ENCODE measurements at places on chromosomes 2 and 18.

- DNase-seq = no peak
Observed at GRCh38 chr2:48712151-48712550, 43.4 kb downstream of the LHCGR start.

DNA sequence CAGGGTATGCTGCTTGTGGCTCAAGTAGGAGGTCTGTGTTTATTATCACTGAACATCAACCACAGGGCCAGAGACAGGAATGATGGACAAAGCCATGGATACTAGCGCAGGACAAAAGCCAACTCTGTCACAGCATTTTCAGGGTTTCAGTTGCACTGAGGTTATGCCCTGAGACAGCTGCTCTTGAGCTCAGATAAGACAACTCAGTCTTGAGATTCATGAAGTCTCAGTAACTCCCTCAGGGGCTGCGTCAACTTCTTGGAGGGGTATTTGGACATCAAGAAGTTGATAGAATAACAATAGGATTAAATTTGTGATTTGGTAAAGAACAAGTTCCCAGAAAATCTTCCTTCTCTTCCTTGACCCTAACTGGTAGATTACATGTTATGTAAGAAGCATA, 287.0 kb upstream of the SLC14A2 start:
- DNase-seq = no peak

- no peak for DNase-seq
Observed at GRCh38 chr18:56128153-56128791, 510.1 kb downstream of the TXNL1 start.

- no peak for DNase-seq
Observed at GRCh38 chr2:129860088-129860487, 119.4 kb upstream of the RAB6C start.

DNA sequence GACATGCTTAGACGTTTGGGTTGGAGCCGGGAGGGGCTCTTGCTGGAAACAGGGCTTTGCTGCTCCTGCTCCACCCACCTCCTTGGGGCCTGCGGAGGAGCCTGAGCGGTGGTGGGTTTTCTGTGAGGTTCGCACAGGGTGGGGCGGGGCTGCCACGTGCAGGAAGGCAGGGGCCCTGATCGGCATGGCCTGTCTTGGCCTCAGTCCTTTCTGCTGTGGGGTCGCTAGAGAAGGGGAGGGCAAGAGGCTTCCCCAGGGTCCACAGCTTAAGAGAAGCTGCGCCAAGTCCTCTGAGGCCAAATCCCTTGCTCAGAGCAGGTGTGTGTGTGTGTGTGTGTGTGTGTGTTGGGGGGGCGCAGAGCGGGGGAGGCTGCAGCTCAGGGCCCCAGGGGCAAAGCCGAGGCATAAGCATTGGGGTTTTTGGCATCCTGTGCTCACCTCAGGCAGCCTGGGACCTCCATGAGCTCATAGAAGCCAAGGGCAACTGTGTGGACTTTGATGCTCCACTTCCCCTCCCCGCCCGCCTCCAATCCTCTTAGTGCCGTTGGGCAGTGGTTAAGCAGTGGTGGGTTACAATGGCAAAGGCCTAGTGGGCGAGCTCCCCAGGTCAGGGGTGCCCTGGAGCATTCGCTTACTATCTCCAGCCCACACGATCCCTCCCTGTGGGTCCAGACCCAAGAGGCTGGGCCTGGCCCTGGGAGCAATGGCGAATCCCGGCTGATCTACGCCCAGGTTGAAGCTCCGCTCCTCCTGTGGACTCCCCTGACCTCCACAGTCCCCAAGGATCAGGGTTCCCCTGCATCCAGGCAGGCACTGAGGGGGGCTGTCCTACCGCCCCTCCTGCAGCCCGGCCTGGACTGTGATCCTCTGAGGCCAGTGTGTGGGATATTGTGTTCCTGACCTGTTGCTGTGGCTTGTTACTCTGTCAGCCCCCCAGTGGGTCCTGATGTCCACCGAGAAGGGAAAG, 28.9 kb downstream of the TOGARAM2 start:
- DNase-seq = no peak

DNA sequence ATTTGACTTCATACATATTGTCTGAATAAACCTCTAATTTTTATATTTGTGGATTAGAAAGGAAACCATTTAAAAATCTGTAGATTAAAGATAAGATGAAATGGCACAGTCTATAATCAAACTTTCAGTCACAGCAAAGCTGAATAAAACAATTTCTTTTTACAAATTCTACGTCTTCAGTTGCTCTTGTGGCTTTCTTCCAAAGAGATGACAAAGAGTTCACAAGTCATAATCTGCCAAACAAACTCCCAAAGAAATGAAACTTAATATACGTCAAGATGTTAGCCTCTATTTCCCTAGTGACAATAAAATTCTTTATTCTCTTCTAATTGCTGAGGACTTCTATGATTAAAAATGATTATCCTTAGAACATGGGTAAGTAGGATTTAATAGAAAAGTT, 66.3 kb downstream of the FIGN start:
- DNase-seq = no peak

DNA sequence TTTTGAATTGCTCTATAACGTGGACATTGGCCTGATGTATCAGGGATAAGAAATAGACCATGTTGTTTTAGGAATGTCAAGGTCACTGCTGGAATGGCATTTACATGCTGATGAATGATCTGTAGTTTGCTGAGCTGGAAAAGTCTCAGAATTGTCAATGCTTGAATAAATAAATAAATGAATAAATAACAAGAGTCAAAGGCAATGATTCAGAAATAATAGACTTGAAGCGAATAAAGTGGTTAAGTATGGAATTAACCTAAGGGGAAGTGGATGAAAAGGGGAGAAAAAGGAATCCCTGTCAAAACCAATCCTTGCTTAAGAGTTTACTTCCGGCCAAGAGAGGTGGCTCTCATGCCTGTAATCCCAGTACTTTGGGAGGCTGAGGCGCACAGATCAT, 1620.0 kb downstream of the SUCLG1 start:
- DNase-seq = no peak

DNA sequence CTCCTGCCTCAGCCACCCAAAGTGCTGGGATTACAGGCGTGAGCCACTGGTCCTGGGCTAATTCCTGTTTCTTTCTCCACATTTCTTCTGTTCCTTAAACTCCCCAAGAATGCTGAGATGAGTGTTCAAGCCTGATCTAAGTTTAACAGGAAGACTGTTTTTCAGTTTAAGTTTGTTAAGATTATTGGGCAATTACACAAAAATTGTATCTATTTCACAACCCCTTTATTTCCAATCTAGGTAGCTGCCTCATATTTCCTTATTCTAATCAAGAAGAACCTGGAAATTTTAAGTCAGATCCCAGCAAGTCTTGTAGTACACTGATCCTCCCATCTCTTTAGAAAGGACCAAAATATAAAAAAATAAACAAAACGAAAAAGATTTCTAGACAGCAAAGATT, 11.7 kb downstream of the SFT2D3 start:
- no peak for DNase-seq

- DNase-seq = no peak
Observed at GRCh38 chr2:23509596-23510292, 124.8 kb downstream of the KLHL29 start.
